Stimulated activated CD4-positive, alpha-beta T cell treated with anti-CD3 and anti-CD28 coated beads, Interleukin-12 subunit alpha, Interleukin-12 subunit beta, amount 100 ng/mL, for 48 hours (primary cell): ENCODE measurements at places on chromosomes 11 and 22.

GRCh38 chr22:38549101-38549894 lies 20.7 kb downstream of the DMC1 start:
- no peak for DNase-seq

DNA sequence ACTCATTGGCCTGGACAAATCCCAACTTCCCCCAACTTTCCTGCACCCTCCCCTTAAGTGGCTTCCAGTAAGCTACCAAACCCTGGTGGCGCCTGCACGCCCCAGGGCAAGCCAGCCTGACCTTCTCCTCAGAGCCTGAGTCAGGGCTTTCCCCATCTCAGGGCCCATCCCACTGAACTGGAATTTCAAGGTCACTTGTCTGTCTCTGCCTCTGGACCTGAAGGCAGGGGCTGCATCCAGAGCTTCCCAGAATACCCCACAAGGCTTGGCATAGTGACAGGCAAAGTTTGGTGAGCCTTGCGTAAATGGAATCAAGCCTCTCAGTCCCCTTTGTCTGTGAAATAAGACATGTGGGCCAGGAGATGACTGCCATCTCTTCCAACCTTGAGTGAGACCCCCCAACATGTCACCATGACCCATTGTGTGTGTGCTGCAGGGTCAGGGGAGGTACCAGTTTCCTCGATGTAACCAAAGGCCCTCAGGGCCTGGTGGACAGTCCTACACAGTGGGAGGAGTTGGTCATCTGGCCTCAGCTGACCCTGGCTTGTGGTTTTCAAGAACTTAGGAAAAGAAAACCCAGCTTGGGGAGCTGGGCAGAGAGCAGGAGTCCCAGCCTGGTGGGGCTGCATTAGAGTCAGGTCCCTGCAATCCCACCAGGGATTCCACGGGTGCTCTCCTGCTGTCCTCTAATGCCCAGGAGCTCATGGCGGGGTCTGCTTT lies 8.9 kb downstream of the ALX4 start:
- no peak for DNase-seq

DNA sequence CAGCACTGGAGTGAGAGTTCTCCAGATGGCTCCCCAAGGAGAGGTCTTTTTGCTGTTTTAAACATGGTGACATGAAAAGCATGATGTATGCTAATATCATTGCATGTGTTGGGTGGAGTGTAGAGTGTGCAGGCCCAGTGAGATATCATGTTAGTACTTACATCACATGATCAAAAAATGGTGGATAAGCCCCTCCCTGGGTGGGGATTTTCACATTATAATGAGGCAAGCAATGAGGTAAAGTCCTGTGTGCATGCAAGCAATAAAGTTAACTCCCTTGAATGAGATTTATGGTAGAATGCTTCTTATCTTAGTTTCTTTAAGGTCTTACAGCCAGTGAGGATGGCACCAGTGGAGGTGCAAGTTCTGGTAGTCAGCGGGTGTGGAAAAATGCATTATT lies 8.5 kb downstream of the FAM111B start:
- DNase-seq = no peak

DNA sequence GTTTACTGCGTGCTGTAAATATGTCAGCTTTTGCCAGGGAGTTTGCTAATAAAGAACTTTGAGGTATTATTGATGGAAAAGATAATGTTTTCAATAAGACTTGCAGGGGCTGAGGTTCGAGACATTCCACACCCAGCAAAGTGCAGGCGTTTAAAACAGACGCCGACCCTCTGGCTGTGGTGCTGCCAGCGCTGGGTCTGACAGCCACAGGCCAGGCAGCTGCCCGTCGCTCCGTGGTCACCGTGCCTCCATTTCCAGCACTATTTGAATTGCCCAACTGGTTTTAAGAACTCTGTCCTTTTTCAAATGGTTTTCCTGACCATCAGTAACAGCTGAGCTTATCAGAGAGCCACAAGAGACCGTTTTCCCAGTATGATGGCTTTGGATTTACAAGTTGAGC lies 28.1 kb upstream of the ALX4 start:
- DNase-seq = no peak

- DNase-seq = no peak
Observed at GRCh38 chr22:27512283-27512761, 289.2 kb downstream of the MN1 start.

GRCh38 chr11:27700351-27701301 lies at the start of gene BDNF:
BDNF (minus strand) TSS chr11:27700455; CDS start chr11:27658564, 41,891 bp downstream.
- DNase-seq = no peak
